Activated T-helper 1 cell treated with anti-CD3 and anti-CD28 coated beads, Interleukin-12 subunit alpha, Interleukin-12 subunit beta, Interleukin-2, Interleukin-4 antibody, amounts not matched to agents 30 ng/mL and 10 ng/mL and 1 ng/mL, durations not matched to agents 14 hours and 24 hours and 36 hours (primary cell): ENCODE measurements at places on chromosomes 12 and 14.

- H3K4me1 ChIP-seq = no peaks in the 10 kb centered on the region
- no peak overlapping the region for H3K4me3 ChIP-seq
- no peaks in the 10 kb centered on the region for H3K36me3 ChIP-seq
- H3K27me3 ChIP-seq = no peaks in the 10 kb centered on the region
These were observed 201.9 kb upstream of the RBM19 start for GRCh38 chr12:114168061-114168460.

DNA sequence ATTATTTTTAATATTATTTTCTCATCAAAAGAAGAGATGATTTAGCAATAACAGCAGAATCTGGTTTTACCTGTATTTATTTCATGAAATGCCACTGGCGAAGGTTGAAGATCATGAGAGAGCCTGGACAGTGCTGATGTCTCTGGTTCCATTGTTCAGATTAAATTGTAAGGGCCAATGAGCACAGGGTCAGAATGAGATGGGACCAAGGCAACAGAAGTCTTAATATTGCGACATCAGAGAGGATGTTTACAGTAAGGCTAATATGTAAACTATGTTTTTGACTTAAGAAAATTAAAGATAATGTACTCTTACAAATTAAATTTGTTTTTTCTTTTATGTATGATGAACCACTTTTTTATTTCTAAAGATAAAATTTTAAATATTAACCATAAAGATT lies 35.2 kb upstream of the KLRD1 start:
- no peaks in the 10 kb centered on the region for H3K4me1 ChIP-seq
- no peak for DNase-seq
- H3K27ac ChIP-seq = no peak overlapping the region
- H3K36me3 ChIP-seq = no peaks in the 10 kb centered on the region
- H3K27me3 ChIP-seq = peaks cover 22% of the 10 kb centered on the region

- peaks cover 24% of the 10 kb centered on the region for H3K27me3 ChIP-seq
- no peak overlapping the region for H3K27ac ChIP-seq
- no peaks in the 10 kb centered on the region for H3K36me3 ChIP-seq
- peaks cover 6% of the 10 kb centered on the region for H3K4me1 ChIP-seq
These were observed 196.4 kb downstream of the RGS6 start for GRCh38 chr14:72128629-72129028.

- no peak for DNase-seq
- H3K4me3 ChIP-seq = no peak overlapping the region
- peaks cover 33% of the 10 kb centered on the region for H3K4me1 ChIP-seq
- no peaks in the 10 kb centered on the region for H3K27me3 ChIP-seq
- no peak overlapping the region for H3K27ac ChIP-seq
These were observed 8.0 kb downstream of the RNF10 start for GRCh38 chr12:120542166-120542565.

DNA sequence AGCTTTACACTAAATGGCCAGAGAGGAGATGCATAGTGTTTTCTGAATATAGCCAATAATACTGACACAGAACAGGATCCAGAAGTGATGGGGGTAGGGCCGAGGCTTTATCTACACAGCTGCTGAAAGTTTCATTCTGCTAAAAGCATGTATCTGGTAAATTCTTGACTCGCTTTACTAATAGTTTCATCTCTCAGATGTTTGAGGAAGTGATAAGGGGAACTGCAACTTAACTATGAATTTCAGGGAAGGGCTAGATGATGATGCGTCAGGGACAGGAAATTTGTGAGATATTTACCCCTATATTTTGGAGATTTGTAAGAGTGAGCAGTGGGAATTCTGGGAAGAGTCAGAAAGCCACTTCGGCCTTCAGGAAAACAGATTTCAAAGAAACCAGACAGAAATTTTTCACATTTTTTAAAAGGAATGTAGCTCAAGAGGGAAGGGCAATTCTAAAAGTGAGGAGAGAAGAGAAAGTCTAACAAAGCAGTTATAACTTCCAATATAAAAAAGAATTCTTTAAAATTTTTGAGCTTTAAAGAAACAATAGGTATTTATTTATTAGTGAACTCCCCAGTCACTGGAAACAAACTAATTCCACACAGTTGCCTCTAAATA lies 243.1 kb downstream of the BCAT1 start:
- H3K36me3 ChIP-seq = no peaks in the 10 kb centered on the region
- H3K27ac ChIP-seq = peak overlapping the region; percentile 13
- DNase-seq = no peak
- no peak overlapping the region for H3K4me3 ChIP-seq
- peaks cover 15% of the 10 kb centered on the region for H3K4me1 ChIP-seq
- no peaks in the 10 kb centered on the region for H3K27me3 ChIP-seq

DNA sequence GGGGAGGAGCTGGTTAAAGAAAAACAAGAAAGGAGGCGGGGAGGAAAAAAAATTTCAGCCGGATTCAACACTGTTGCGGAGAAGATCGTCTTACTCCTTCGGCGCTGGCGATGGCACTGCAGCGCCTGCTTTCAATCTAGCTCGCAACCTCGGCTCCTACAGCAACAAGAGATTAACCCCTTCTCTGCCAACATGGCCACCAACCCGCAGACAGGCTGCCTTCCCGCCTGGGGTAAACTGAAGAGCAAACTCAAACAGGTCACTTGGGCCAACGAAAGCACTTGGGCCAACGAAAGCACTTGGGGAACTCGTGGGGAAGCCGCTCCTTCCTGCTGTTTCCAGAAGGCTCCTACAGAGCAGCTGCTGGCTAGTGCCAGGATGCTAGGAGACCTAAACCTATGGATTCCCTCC lies 73.7 kb downstream of the CIT start:
- no peak for DNase-seq

DNA sequence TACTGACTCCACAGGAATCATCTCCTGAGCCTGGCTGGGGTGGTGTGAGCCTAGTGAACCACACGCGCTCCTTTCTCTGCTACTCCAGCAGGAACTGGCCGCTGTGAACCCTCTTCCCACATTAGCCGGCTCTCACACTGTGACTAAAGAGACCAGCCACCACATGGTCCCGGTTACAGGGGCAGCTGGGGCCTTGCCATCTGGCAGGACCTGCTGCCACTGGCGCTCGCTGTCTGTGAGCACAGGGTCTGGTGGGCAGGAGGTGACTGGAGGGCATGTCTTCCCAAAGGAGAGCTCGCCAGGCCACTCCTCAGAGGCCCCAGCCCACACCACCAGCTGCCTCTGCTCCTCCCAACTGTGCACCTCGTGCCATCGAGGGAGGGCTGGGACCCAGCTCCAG lies 99.3 kb downstream of the SINHCAF start:
- DNase-seq = no peak
- no peak overlapping the region for H3K27ac ChIP-seq
- peaks cover 1% of the 10 kb centered on the region for H3K27me3 ChIP-seq
